ENCODE measurements at places on chromosomes 5 and 9.

GRCh38 chr5:127389601-127390000, 99.0 kb downstream of the MEGF10 start:
- DNase-seq, result no peak

DNA sequence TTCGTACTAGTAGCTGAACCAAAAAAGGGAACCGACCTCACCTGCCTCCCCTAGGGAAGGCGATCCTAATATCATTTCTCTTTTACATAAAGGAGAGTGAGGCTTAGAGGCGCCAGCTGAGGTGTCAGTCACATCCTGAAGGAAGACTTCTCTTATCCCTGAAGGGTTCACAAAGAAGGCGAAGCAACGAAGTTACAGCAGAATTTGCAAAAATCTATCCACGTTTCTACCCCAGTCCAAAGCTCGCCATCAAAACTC, 598 bp upstream of the KIAA1191 start:
- DNase-seq, result no peak

DNA sequence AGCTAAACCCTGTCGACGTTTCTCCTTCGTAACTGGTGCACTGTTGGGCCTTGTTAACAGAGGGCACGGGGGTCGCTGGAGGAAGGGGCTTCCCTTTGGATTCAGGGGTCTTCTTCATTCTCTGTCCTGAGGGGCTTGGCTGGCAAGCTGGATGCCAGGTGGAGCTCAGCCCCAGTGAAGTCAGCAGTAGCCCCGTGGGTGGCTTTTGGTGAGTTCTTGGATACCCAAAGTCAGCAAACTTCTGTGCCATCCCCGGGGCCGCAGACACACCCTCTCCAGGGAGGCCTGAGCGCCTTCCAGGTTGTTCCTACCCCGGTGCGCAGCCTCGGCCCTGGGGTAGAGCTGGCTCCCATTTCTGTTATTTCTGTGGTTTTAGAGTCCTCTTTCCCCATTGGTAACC, 12.3 kb upstream of the OBP2A start:
- no peak for DNase-seq

GRCh38 chr9:92747459-92748232, 17.0 kb downstream of the BICD2 start:
- DNase-seq, result no peak

DNA sequence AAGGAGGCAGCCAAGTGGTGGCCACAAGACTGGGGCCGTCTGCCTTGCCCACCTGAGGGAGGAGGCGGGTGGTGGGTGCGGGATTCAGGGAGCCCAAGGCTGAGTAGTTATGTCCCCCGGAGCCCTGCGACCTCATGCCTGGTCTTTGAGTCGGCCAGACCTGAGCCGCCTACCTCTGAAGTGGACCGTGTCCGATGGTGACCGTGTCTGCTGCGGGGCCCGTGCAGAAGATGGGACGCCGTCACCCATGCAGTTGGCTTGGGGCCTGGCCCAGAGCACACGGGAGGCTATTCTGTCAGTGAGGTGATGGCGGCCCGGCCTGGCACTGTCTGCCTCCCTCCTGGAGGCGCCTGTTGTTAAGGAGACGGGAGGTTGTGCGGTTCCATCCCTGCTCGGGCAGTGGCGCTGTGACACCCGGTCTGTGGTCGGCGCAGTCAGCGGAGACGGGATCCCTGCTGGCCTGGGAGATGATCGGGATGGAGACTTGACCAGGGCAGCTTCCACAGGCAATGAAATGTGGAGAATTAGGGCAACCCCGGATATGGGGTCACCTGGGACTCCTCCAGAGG, 62.5 kb upstream of the FCN2 start:
- DNase-seq, result no peak

DNA sequence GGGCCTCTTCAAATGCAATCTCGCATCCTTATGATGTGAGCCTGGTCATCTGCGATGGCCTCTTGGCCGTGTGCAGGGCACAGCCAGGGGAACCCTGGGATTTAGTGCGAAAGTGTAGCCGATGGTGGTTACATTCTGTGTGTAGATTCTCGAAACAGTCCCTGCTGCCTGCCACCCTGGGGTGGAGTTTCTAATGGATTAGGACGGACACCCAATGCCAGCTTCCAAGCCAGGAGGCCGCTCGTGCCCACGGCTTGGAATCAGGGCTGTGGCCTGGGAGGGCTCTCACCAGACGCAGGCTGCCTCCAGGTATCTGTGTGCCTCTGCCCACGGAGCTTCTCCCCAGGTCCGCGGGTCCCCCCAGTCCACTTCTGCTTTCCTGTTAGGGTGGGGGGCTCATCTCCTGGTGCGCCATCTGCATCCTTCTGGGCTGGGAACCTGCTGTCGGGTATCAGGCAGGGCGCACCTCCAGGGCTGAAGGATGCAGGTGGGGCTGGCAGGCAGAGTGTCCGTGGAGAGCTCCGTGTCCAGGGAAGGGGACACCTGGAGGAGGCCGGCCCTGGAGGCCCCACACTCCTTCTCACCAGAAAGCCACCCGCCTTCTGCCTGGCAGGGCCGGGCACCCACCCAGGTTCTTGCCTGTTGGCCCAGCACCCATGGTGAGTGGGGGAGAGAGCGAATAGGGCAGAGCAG, 3.4 kb upstream of the SLC12A7 start:
- no peak for DNase-seq

- DNase-seq, result no peak
Measured at GRCh38 chr5:55004729-55005128, 19.3 kb upstream of the GZMK start.

- peak; percentile 65 for DNase-seq
Measured at GRCh38 chr9:136581614-136582447, 36.0 kb upstream of the NOTCH1 start.

DNA sequence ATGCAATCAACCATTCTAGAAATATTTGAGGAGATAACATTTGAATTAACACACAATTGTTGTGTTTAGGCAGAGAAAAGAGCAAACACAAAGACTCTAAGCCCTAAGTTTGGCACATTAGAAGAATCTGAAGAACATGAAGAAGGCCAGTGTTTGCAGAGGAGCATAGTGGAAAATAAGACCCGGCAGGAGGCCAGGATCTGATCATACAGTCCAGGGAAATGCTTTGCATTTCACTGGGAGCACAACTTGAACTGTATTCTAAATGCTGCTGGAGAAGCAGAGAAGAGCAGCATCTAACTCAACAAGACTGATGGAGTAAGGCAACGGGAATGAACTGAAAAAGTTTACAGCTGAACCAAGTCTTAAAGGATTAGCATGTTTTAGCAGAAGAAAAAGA, 463.4 kb downstream of the ZNF608 start:
- no peak for DNase-seq

Measured in eye (tissue), 1 donor.